ENCODE measurements at places on chromosomes 5 and 9.

DNA sequence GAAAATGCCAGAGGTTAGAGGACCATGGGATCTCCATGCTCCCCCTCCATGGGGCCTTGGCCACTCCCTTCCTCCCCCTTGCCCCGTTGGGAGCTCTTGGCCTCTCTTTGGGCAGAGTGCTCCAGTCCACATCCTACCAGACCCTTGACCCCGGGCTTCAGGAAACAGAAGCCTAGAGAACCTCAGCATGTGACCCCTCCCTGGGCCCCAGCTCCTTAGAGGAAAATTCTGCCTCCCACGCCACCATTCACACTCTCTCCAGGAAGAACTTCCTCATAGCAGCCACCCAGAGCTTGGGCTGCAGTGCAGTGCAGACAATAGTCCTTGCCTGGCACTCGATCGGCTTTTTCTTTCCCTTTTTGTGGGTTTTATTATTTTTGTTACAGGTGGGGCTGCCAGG, 6.0 kb downstream of the LHX6 start:
- peaks cover 100% of the 10 kb centered on the region for H3K27me3 ChIP-seq
- no peak overlapping the region for H3K4me3 ChIP-seq
- no peak for DNase-seq
- peaks cover 13% of the 10 kb centered on the region for H3K36me3 ChIP-seq
- no peak overlapping the region for H3K27ac ChIP-seq

GRCh38 chr9:101477736-101478135, 42.2 kb upstream of the ALDOB start:
- H3K36me3 ChIP-seq: peaks cover 14% of the 10 kb centered on the region
- no peak for DNase-seq
- H3K27me3 ChIP-seq: no peaks in the 10 kb centered on the region
- H3K4me3 ChIP-seq: no peak overlapping the region

GRCh38 chr9:109264877-109265587, 55.8 kb downstream of the EPB41L4B start:
- H3K4me1 ChIP-seq: peaks cover 11% of the 10 kb centered on the region
- H3K27ac ChIP-seq: no peak overlapping the region
- H3K27me3 ChIP-seq: no peaks in the 10 kb centered on the region
- H3K4me3 ChIP-seq: no peak overlapping the region
- DNase-seq: no peak
- peaks cover 8% of the 10 kb centered on the region for H3K36me3 ChIP-seq

DNA sequence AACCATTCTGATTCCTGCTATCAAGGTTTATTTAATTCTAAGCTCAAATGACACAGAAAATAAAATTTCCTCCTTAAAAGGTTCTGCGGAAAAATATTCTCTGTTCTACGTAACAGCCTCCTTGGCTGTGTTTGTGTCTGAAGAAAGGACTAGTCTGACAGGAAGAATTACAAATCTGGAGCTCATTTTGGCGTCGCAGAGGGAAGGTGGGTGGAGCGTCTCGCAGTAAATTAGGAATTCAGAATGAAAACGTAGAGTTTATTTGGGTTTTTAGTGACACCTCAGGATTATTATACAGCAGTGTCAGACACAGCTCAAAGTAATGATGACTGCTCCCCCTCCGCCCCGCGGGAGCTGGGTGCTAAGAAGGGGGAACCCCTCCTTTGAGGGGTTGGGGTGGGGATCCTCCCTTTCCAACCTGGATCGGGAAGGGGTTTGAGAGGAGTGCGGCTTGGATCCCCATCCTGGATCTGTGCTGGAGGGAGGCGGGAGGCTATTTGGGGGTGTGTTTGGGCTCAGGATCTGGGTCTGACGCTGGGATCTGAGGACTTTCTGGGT, 933 bp upstream of the TGFBR1 start:
- H3K27ac ChIP-seq: peak overlapping the region; percentile 39
- no peaks in the 10 kb centered on the region for H3K36me3 ChIP-seq
- peak overlapping the region; percentile 93 for H3K4me3 ChIP-seq
- no peak for DNase-seq
- peaks cover 22% of the 10 kb centered on the region for H3K27me3 ChIP-seq
- H3K4me1 ChIP-seq: peaks cover 44% of the 10 kb centered on the region

GRCh38 chr5:123710031-123710430, 198.1 kb downstream of the CSNK1G3 start:
- no peak overlapping the region for H3K27ac ChIP-seq
- no peaks in the 10 kb centered on the region for H3K27me3 ChIP-seq

GRCh38 chr5:134053840-134054338, 49.1 kb upstream of the VDAC1 start:
- no peak for DNase-seq
- no peaks in the 10 kb centered on the region for H3K27me3 ChIP-seq
- H3K36me3 ChIP-seq: no peaks in the 10 kb centered on the region

DNA sequence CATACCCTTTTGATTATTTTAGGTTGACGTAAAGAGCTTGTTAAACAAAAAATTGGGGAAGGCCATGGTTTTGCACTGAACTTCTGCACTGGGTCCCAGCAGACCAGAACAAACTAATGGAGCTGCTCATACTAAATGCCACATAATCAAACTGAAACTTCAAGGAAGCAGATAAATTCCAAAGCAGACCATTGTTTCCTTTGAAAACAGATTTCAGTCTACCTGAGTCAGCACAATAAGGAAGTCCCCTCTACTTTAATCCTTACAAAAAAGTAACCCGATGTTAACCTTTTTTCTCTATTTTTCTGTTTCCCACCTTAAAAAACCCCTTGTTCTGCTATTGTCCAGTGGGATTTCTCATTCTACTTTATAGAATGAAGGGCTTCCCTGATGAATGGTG, 39.2 kb downstream of the WDR36 start:
- H3K4me1 ChIP-seq: peaks cover 30% of the 10 kb centered on the region
- peaks cover 2% of the 10 kb centered on the region for H3K36me3 ChIP-seq
- H3K27ac ChIP-seq: no peak overlapping the region

GRCh38 chr9:96172797-96173196, 129.2 kb downstream of the HSD17B3 start:
- no peaks in the 10 kb centered on the region for H3K36me3 ChIP-seq
- H3K27ac ChIP-seq: no peak overlapping the region
- H3K4me1 ChIP-seq: peaks cover 28% of the 10 kb centered on the region
- H3K27me3 ChIP-seq: peaks cover 83% of the 10 kb centered on the region
- no peak overlapping the region for H3K4me3 ChIP-seq

DNA sequence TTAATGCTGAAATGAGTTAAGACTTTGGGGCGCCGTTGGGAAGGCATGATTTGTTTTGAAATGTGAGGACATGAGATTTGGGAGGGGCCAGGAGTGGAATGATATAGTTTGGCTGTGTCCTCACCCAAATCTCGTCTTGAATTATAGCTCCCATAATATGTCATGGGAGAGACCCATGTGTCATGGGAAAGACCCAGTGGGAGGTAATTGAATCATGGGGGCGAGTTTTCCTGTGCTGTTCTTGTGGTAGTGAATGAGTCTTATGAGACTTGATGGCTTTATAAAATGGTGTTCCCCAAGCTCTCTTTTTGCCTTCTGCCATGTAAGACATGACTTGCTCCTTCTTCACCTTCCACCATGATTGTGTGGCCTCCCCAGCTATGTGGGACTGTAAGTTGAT, 5.1 kb downstream of the SLC25A48 start:
- DNase-seq: no peak
- H3K36me3 ChIP-seq: peaks cover 5% of the 10 kb centered on the region
- peaks cover 12% of the 10 kb centered on the region for H3K4me1 ChIP-seq
- peaks cover 73% of the 10 kb centered on the region for H3K27me3 ChIP-seq
- no peak overlapping the region for H3K27ac ChIP-seq

GRCh38 chr5:141753971-141754713, 72.1 kb upstream of the ARAP3 start:
- no peaks in the 10 kb centered on the region for H3K36me3 ChIP-seq
- H3K4me3 ChIP-seq: no peak overlapping the region
- peak; percentile 44 for DNase-seq
- H3K27me3 ChIP-seq: peaks cover 13% of the 10 kb centered on the region
- H3K27ac ChIP-seq: peak overlapping the region; percentile 64

DNA sequence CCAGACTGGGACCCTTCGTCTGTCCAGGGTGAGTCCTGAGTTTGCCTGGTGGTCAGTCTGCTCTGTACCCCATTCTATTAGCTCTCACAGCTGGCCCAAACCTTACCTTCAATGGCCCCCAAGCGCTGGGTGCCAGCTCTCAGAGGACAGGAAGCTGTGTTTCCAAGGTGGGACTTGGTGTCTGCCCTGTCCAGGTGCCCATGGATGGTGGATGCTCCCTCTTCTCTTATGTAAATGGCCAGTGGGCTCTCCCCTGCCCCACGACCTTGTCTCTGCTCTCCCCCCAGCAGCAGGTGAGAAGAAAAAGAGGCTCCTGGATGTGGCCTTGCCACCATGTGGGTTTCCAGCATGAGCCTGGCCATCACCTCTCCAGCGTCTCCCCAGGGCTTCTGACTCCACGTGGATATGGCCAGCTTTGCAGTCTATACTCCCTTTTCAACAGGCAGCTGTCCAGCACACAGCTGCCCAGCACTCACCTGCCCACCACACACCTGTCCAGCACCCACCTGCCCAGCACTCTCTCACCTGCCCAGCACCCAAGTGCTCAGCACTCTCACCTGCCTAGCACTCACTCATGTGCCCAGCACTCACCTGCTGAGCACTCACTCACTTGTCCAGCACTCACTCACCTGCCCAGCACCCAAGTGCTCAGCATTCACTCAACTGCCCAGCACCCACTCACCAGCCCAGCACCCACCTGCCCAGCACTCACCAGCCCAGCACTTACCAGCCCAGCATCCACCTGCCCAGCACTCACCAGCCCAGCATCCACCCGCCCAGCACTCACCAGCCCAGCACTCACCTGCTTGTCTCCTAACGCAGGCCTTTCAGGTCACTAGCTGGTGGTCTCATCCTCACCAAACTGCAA, 136.2 kb upstream of the IRX2 start:
- no peak for DNase-seq
- H3K4me1 ChIP-seq: peaks cover 6% of the 10 kb centered on the region
- no peak overlapping the region for H3K4me3 ChIP-seq
- H3K36me3 ChIP-seq: no peaks in the 10 kb centered on the region
- no peak overlapping the region for H3K27ac ChIP-seq

- H3K4me1 ChIP-seq: no peaks in the 10 kb centered on the region
- H3K36me3 ChIP-seq: no peaks in the 10 kb centered on the region
- DNase-seq: no peak
- peaks cover 22% of the 10 kb centered on the region for H3K27me3 ChIP-seq
- no peak overlapping the region for H3K4me3 ChIP-seq
Observed at GRCh38 chr9:114668146-114668545, 10.5 kb upstream of the TEX53 start.

DNA sequence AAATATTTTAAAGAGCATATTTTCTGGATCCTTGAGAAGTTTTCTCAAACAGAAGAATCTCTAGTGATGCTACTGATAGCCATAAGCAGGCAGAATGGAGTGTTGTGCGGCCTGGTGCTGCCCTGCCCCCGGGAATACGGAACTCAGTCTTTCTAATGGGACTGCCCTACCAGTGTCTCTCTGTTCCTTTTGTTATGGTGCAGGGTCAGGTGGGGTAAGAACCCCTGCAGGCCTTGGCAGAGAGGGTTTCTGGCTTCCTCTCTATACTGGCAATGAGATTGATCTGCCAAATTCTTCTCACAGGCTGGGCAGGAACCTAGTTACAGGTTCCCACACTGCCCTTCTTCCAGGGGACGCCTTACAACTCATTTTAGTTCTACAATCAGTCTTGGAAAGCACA, 2.6 kb downstream of the IL5 start:
- peaks cover 6% of the 10 kb centered on the region for H3K27me3 ChIP-seq
- H3K36me3 ChIP-seq: no peaks in the 10 kb centered on the region
- no peak overlapping the region for H3K4me3 ChIP-seq
- peaks cover 9% of the 10 kb centered on the region for H3K4me1 ChIP-seq
- DNase-seq: no peak

DNA sequence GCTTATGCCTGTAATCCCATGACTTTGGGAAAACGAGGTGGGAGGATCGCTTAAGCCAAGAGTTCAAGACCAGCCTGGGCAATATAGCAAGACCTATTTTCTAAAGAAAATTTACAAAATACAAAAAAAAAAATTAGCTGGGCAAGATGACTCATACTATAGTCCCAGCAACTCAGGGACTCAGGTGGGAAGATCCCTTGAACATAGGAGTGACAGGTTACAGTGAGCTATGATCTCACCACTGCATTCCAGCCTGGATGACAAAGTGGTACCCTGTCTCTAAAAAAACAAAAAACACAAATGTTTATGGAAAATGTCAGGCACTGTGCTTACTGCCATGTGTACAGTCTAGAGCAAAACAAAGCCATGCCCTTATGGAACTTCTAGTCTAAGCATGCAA, 823.3 kb upstream of the DMAC1 start:
- peaks cover 6% of the 10 kb centered on the region for H3K36me3 ChIP-seq
- no peak overlapping the region for H3K4me3 ChIP-seq
- DNase-seq: no peak
- no peaks in the 10 kb centered on the region for H3K27me3 ChIP-seq

DNA sequence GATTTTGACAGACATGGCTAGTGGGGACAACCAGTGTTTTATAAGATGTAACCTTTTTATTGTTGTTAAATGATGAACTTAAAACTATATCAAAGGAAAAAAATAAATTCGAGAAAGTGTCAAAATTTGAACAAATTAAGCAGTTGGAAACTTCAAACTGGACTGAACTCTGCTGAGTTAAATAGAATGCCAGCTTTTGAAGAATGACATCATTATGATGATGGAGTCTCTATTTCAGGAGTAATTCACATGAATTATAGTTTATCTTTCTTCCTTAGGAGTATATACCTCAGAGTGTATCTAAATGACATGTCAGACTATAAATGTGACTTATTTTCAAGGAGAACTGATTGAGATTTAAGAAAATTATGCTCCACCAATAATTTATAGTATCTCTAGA, 125.2 kb downstream of the CAMK4 start:
- no peak overlapping the region for H3K27ac ChIP-seq
- peaks cover 6% of the 10 kb centered on the region for H3K4me1 ChIP-seq
- H3K36me3 ChIP-seq: no peaks in the 10 kb centered on the region
- peaks cover 65% of the 10 kb centered on the region for H3K27me3 ChIP-seq
- no peak for DNase-seq

DNA sequence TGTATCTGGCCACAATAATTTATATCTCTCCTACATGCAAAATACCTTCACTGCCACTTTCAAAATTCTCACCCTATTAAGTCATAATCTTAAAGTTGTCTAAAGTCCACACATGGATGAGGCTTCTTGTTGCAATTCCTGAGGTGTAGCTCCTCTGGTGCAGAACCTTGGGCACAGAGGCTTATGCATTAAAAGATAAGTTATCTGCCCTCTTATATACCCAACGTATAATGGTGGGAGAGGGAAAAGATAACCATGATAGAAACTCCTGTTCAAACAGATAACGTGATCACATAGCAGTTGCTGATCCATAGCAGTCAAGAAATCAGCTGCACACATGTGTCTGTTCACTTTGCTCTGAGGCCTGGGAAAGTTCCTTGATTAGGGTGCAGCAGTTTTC, 1767.0 kb downstream of the MAT2B start:
- no peak overlapping the region for H3K27ac ChIP-seq
- no peaks in the 10 kb centered on the region for H3K27me3 ChIP-seq
- H3K4me3 ChIP-seq: no peak overlapping the region
- H3K36me3 ChIP-seq: no peaks in the 10 kb centered on the region

All from neural crest cell (in vitro differentiated cells).